ENCODE measurements at places on chromosomes 1 and 21.
A peak's percentile ranks its signal among the peaks of the same experiment; 100 is the strongest.

- no peak for DNase-seq
Observed at GRCh38 chr1:7006996-7007871, 222.0 kb downstream of the CAMTA1 start.

GRCh38 chr1:25568834-25569596 lies 25.6 kb downstream of the LDLRAP1 start:
- peak; percentile 47 for DNase-seq

DNA sequence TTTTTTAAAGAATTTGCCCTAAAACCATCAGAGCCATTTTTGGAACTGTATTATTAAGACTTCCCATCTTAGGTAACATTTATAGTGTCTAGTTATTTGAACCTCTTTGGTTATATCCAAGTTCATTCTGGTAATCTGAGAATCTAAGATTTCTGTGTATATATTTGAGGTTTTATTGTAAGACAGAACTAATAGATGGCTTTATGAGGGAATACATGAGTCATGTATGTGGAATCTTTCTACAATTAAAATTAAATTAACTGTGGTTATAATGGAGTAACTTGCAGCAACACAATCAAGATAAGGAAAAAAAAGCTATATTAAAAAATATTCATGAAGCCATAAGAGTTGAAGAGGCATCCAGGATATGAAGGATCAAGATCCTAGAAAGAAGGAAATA lies 92.1 kb downstream of the UBE2U start:
- DNase-seq = no peak

DNA sequence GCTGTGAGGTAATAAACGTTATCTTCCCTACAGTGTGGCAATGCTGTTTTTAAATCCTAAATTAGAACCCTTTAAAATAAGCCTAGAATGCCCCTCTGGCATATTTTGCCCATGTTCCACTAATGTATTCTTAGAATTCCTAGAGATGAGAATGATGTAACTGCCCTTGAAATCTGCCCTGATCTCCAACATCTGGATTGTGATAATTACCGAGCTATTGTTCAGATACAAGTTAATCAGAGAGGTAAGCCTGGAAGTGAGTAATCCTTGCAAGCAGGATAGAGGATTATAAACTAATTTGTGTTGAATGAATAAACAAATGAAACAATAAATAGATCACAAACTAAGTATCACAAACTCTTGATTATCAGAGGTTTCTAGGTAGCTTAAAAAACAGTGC lies 107.8 kb upstream of the DMRTA2 start:
- no peak for DNase-seq

- no peak for DNase-seq
Observed at GRCh38 chr21:46424621-46425020, 34.1 kb upstream of the DIP2A start.

DNA sequence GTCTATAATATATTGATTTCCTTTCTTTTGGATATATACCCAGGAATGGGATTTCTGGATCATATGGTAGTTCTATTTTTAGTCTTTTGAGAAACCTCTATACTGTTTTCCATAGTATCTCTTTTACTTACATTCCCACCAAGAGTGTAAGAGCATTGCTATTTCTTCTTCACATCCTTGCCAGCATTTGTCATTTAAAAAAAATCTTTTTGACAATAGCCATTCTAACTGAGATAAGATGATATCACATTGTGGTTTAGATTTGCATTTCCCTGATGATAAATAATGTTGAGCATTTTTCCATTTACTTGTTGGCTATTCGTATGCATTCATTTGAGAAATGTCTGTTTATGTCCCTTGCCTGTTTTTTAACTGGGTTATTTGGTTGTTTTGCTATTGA lies 467.4 kb downstream of the COL11A1 start:
- DNase-seq = no peak

DNA sequence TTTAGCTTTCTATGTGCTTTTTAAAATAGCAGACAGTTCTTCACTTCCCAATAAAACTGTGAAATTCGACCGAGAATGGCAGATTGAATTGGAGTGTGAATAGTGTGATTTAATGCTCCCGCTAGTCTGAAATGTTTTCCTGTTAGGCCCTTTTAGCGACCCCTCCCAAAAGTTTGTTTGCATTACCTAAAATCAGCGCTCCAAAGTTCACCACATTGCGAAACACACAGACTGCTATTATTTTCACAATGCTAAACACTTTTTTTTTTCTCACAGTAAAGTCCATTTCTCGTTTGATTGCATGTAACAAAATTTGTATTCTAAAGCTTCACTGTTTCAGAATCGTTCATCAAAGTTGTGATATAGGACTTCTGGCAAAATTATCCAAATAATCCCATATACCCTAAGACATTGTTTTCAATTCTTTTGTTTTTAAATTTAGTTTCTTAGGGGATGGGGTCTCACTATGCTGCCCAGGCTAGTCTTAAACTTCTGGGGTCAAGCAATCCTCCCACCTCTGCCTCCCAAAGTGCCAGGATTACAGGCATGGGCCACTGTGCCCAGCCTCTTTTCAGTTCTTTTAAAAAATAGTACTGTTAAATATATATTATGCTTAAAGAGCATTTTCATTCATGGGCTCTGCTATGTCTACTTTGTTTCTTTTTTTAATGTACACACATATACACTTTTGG lies 76.5 kb upstream of the USH2A start:
- no peak for DNase-seq

- DNase-seq = no peak
Observed at GRCh38 chr1:51222136-51222787, 13.8 kb upstream of the RNF11 start.

DNA sequence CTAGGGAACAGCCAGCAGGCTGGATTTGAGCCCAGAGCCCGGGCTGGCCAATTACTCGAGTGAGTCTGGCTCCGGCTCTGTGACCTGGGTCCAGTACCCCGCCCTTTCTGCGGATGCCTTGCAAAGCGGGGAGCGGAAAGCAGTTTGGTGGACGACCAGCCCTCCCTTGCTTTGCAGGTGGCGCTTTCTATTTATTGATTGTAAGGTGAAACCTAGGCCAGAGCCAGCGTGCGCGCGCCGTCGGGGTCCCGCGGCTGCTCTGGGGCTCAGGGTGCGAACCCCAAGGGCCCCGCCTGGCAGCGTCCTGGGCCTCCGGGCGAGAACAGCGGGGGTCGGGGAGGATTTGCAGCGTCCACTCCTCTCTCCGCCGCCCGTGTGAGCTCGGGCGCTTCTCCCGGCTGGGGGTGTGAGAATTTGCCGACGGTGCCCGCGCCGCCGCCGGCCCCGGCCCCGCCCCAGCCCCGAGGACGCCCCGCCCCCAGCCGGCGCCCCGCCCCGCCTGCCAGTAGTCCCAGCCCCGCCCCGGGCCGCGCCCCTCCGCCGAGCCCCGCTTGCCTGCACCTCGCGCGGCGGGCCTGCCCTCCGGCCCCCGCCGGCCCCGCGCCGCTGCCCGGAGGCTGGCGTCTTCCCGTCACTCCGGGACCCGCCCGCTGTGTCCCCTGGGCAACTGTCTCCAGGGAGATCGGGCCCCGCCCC lies 37.6 kb downstream of the PIK3CD start:
- peak; percentile 70 for DNase-seq

GRCh38 chr1:212775241-212775640 lies 16.3 kb downstream of the NSL1 start:
- no peak for DNase-seq

GRCh38 chr21:19553919-19554615 lies 1150.5 kb upstream of the TMPRSS15 start:
- no peak for DNase-seq

DNA sequence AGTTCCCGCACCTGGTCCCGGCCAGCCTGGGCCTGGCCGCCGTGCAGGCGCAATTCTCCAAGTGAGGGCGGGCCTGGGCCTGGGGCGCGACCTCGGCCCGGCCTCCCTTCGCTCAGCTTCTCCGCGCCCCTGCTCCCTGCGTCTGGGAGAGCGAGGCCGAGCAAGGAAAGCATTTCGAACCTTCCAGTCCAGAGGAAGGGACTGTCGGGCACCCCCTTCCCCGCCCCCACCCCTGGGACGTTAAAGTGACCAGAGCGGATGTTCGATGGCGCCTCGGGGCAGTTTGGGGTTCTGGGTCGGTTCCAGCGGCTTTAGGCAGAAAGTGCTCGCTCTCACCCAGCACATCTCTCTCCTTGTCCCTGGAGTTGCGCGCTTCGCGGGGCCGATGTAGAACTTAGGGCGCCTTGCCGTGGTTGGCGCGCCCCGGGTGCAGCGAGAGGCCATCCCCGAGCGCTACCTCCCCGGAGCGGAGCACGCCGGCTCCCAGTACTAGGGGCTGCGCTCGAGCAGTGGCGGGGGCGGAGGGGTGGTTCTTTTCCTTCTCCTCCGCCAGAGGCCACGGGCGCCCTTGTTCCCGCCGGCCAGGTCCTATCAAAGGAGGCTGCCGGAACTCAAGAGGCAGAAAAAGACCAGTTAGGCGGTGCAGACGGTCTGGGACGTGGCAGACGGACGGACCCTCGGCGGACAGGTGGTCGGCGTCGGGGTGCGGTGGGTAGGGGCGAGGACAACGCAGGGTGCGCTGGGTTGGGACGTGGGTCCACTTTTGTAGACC lies 1.2 kb downstream of the OLIG1 start:
- DNase-seq = no peak

GRCh38 chr1:202274611-202275010 lies 67.1 kb downstream of the UBE2T start:
- peak; percentile 39 for DNase-seq

GRCh38 chr1:38577385-38577784 lies 282.2 kb downstream of the RRAGC start:
- no peak for DNase-seq

Data from stimulated activated CD8-positive, alpha-beta memory T cell treated with anti-CD3 and anti-CD28 coated beads, Interleukin-7, amount 100 ng/mL, for 48 hours (primary cell).